RWPE1 (cell line): ENCODE measurements at places on chromosomes 2 and 18.

DNA sequence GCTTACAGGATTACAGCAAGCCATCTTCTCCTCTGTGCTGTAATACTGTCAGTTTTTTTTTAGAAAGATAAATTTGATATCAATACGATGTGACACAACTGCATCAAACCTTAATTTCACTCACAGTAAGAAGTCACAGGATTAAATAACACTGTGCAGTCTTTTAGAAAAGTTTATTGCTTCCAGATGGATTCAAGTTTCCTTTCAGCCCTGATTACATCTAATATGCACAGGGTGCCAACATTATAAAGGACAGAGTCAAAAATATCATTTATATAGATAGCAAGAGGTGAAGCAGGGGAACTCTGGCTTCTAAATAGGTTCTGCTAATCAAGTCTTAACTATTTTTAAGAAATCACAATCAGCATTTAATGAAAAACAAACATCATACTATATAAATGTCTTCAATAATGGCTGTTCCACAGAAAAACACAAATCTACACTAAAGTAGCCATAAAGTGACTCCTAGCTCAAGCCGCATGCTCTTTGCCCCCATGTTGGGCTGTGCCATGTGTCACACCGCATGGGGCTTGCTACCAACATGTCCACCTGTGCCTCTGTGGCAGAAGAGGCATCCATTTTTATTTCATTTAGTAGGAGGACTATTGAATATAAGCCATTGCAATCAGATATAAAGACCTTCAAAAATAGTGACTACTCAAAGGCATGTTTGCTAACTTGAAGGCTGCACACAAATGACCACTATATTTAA, 35.0 kb downstream of the CERKL start:
- no peak for DNase-seq

DNA sequence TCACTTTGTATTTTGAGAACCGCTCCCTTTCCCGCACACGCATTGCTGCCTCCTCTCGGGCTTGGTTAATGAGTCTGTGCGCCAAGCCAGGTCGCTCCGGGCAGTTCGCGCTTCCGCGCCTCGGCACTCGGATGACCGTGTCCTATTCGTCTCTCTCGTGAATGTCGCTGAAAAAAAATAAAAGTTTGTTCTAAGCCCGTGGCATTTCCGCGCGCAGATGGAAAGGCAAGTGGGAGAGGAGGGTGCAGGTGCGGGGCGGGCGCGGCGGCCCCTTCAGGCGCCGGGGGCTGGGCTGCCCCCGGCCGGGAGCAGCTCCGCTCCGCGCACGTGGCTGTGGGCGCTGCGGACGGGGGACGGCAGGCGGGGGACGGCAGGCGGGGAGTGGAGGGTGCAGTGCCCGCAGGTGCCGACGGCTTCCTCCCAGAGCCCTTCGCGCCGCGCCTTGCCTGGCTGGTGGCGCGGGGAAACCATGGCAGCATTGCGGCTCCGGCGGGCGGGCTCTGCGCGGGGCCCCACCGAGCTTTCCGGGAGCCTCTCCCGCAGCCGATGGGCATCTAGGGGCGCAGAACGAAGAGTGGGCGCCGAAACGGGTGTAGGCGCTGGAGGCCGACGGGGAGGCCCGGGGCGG, 159.6 kb upstream of the SIX2 start:
- peak; percentile 51 for DNase-seq

GRCh38 chr2:45180779-45181178, 171.5 kb upstream of the SIX2 start:
- no peak for DNase-seq

DNA sequence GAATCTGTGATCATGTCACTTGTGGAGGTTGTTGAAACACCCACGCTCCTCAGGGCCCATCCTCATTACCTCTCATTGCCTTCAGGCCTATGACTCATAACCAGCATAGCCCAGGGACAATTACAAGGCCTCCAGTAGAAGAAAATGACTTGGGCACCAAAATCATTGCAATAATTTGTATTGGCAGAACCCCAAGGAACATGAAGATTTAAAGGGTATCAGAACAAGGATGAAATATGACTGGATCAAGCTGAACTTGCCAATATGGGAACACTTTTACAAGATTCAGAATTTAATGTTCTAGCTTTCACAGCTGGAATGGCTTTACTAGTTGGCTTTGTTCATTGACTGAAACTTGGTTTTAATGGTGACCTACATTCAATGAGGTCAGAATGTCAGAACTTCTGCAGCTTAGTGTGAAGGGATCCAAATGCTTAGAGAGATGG, 156.4 kb downstream of the COPS8 start:
- DNase-seq, result no peak

GRCh38 chr2:239256350-239256743, 144.5 kb downstream of the HDAC4 start:
- no peak for DNase-seq

DNA sequence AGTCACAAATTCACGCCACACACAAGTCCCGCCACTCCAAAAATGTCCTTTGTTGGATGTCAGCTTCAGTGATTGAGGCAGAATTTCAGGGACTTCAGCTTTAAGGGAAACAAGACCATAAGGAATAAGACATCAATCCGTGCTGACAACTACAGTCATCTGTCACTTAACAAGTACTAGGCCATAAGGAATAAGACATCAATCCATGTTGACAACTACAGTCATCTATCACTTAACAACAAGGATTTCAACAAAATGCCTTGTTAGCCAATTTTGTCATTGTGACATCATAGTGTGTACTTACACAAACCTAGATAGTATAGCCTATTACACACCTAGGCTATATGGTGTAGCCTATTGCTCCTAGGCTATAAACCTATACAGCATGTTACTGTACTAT, 58.0 kb downstream of the ANTXR1 start:
- DNase-seq, result no peak

DNA sequence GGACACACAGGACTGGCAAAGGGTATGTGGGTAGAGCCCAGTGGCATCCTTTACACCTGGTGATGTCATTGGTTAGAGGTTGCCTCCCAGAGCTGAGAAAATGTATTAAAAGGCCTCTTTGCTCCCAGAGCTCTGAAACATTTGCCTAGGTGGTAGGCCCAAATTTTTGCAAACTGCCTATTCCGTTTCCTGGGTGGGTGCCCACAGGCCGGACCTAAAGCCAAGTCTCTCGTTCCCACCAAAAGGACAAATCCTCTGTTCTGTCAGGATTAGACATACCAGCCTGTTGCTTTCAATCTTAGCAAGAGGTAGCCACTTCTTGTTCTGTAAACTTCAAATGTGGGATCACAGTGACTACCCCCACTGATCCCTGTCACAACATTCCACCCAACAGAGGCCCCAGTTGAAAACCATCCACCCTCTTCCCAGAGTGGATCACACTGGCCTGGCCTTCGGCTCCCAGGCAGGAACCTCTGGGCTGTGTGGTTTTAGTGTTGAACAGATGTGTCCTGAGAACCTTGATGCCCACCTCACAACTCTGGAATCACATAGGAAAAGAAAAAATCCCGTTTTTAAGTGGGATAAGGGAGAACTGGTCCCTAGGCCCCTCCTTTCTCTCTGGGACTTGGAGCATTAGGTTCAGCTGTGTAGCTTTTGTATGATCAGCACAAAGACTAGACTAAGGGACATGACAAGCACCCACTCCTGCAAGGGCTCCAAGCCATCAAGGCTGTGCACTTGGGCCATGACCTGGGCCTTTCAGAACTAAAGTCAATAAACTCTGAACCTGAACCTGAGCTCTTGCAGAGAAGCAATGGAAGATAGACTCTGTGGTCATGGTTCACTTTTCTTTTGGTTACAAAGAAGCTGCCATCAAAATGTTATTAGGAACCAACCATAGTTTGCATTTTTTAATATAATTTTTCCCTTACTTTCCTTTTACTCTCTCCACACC, 211.3 kb downstream of the CYP26B1 start:
- no peak for DNase-seq

DNA sequence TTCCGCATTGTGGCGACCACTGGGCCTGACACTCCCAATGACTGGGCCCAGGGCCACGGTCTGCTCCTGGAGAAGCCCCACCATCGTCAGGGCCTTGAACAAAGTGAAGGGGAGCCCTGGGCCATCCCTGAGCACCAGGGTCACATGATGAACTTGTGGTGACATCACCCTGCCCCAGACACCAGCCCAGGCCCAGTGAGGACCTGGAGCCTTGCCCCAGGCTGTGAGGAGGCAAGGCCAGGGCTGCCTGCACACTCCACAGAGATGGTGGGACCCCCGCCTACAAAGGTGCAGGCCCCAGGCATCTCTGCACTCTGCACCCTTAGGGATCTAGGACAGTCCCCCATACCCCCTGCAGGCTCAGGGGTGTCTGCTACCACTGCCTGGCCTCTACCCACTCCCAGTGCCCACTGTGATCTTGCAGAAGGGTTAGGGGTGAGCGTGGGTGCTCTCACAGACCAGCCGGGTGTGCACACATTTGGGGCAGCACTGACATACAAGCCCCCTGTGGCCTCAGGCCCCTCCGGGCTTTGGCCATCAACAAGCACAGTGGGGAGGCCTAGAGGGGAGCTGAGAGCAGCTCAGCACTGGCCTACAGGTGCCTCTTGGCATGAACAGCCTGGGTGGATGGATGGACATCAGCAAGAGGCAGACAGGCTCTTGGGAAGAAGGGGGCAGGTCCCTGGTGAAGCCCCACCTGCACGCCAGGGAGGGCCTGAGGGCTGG, 624.0 kb upstream of the LRRTM4 start:
- DNase-seq, result no peak

- DNase-seq, result no peak
These were observed 104.4 kb downstream of the AFF3 start for GRCh38 chr2:100038011-100038410.

DNA sequence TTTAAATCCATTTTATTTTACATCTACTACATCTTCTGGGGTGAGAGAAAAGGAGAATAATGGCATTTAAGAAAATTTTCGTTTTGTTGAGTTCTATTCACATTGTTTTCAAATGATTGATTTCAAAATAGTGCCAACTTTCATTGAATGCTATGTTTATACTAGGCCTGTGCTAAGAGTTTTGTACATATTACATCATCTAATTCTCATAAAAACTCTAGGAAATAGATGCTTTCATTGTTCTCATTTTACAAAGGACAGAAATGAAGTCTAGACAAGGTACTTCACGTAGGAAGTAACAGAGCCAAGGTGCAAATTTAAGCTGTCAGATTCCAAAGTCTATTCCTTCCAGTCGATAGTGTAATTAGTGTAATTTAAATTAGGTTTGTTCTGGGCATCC, 402.8 kb upstream of the UBE2E3 start:
- DNase-seq, result no peak

GRCh38 chr18:11752116-11752911, 63.2 kb downstream of the GNAL start:
- DNase-seq, result peak; percentile 40

DNA sequence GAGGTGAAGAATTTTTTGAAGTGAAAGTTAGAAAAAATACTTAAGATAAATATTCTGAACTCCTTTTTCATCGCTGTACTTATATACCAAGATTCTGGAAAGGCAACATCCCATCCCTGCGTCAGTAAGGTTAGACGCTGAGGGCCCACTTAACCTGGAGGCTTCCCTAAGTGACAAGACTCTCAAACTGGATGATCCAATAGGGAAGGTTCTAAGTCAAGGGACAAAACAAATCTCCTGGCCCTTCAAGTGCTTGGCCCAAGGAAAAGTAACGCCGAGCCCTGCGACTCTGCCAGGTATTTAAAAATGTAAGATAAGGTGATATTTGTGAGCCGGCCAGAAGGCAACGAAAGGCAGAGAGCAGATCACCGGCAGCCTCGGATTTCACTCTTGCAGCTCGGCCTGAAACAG, 1.3 kb downstream of the STK39 start:
- DNase-seq, result no peak

DNA sequence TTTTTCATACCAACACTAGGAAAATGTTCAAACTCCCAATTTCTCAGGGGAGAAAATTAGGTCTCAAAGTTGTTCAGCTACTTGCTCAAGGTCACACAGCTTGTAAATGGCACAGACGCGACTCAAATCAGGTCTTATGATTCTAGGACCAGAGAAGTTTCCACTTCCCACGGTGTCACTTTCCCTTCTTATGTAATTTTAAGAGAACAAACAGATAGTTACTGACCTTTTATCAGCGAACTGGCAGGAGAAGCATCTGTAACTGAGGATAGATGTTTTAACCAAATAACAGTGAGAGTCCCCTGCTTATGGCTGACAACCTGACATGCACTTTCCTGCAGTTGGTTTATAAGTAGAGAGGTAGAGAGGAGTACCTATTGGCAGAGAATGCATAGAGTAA, 2.1 kb upstream of the KCNJ3 start:
- DNase-seq, result no peak

DNA sequence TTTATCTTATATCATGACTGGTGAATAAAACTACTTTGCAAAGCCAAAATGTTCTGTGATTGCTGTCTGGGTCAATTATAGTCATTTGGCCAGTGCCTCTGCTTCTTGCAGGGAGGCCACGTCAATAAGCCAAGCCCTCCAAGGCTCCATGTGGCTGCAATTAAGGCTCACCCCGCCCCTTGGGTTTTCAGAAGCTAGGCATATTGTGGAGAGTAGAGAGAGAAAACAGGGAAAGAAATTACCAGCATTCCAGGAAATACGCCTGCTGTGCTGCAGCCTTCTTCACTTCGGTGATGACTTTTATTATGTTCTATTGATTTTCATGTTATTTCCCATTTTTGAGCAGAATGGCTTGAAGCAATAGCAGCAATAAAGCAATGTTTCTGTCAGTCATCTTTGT, 319.7 kb downstream of the SOX11 start:
- no peak for DNase-seq

DNA sequence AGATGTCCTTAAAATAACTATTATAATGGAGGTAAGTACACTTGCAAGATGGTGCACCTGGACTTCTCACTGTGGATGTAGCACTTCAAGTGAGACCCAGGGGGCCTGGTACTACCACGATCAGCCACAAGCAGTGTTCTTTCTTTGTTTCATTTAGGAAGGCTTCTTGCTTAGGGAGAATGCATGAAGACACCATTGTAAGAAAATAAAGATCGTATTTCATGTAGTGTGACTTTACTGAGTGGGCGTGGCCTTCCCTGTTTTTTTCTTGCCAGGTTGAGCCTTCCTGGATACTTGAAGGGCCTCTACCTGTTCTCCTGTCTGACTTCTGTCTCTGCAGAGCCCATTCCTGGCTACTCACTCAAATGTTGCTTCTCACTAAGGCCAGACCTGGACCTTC, 615.6 kb upstream of the SOX11 start:
- no peak for DNase-seq

GRCh38 chr2:217367464-217367863, 507.6 kb upstream of the TNP1 start:
- DNase-seq, result peak; percentile 11

- DNase-seq, result no peak
These were observed 500.6 kb upstream of the MYT1L start for GRCh38 chr2:2831633-2832032.

- DNase-seq, result no peak
These were observed 161.8 kb downstream of the AGPS start for GRCh38 chr2:177554365-177554764.

DNA sequence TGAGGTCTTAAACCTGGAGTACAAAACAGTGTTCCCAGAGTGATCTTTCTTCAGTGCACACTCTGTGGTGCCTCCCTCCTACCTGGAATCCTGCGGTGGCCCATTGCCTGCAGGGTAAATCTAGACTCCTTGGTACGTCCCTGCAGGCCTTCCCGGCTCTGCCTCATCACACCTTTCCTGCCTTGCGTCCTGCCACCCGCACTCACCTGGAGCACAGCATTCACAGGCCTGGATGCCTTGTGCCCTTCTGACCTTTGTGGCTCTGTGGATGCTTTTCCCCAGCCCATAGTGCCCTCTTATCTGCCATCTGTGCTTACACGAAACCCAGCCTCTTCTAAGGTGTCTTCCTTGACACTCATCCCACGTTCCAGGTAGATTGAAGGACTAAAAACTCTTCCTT, 62.7 kb downstream of the PRKRA start:
- no peak for DNase-seq
